ENCODE measurements at places on chromosomes 11 and 22.

GRCh38 chr22:24156141-24156912, 25.0 kb upstream of the SUSD2 start:
- peak; percentile 71 for DNase-seq

- no peak for DNase-seq
These were observed 11.4 kb downstream of the DAGLA start for GRCh38 chr11:61691380-61692156.

- DNase-seq, result no peak
These were observed 7.9 kb upstream of the RBMXL2 start for GRCh38 chr11:7080900-7081299.

DNA sequence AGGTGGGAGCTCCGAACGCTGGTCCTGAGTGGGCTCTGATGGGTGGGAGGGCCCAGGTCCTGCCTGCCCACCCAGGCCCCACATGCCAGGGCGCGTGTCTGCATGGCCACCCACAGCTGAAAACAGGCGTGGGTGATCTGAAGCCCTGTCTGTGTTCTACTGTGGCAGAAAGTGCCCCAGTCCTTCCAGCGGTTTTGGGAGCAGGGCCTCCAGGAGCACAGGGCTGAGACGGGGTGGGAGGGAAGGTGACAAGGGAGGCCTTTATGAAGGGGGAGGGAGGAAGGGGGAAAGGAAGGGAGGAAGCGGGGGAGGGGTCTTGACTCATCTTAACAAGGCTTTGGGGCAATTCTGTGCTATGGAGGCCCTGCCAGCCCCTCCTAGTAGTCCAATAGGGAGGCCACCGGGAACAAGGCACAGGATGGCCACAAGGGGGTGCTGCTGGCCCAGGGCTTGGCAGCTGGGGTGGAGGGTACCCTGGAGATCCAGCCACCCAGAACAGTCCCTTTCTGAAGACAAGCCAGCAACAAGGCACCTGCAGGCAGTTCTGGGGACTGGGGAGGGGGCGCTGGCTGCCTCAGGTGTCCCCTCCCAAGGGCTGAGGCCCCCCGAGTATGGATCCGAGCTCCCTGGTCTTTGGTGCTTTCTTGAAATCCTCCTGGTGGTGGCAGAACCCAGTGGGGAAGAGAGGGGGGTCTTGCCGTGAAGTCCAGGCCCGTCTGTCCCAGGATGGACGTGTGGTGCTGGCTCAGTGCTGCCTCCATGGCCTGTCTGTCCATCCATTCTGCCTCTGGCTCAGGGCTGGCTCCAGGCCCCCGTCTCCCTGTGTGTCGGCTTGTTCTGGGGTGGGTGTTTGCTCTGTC, 6.3 kb upstream of the FADS3 start:
- peak; percentile 80 for DNase-seq

GRCh38 chr22:26995235-26995634, 337.8 kb downstream of the MIAT start:
- DNase-seq, result no peak

GRCh38 chr11:106482917-106483785, 405.7 kb downstream of the AASDHPPT start:
- DNase-seq, result no peak

DNA sequence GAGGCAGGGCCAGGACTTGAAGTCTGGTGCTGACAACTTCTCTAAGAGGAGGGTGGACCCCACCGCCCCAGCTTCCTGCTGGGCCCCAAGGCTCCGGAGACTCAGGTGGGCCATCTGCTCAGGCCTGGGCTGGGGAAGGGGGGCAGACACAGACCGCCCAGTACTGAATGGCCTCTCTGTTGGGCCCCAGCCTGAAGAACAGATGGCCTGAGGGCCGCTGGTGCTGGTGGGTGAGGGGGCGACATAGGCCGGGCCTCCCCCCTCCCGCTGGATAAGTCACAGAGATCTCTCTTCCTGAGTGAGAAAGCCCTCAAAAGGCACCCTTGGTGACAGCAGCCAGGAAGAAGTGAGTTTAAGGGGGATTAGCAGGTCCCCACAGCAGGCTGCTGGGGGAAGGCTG, 12.5 kb upstream of the TP53I11 start:
- no peak for DNase-seq

GRCh38 chr11:35173616-35174566, 34.9 kb downstream of the CD44 start:
- DNase-seq, result no peak

DNA sequence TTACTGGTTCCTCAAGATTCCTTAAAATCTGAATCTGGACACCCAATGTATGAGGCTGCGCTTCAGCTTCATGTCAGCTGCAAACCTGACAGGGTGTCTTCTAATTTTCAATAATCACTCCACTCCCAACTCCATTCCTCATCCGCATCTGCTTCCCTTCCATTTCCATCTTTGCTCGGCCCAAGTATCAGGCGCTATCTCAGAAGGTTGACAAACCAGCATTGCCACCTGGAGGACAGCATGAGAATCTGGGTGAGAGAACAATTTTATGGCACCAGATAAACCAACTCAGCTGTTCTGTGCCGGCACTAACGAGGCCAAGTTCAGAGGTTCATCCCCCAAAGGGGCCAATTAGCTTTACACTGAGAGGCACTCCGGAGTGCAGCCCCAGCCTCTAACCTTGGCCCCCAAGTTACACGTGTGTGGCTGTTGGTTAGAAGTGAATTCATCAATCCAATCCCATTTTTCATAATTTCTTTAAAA, 79.1 kb upstream of the LMO2 start:
- no peak for DNase-seq

GRCh38 chr11:61610905-61611304, 30.0 kb upstream of the SYT7 start:
- no peak for DNase-seq

GRCh38 chr11:15819679-15820286, 536.6 kb downstream of the SOX6 start:
- no peak for DNase-seq

- DNase-seq, result no peak
These were observed 5.2 kb upstream of the EHD1 start for GRCh38 chr11:64883575-64883974.

- no peak for DNase-seq
These were observed 25.7 kb upstream of the SCGB1A1 start for GRCh38 chr11:62393061-62393611.

DNA sequence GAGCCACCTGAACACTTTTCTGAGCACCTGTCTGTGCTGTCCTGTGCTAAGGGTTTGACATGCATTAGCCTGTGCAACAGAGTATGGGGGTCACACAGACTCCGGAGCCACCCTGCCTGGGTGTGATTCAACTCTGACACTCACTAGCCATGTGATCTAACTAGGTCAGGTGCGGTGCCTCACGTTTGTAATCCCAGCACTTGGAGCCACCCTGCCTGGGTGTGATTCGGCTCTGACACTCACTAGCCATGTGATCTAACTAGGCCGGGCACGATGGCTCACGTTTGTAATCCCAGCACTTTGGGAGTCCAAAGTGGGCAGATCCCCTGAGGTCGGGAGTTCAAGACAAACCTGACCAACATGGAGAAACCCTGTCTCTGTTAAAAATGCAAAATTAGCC, 11.4 kb downstream of the UBE2L6 start:
- DNase-seq, result no peak

DNA sequence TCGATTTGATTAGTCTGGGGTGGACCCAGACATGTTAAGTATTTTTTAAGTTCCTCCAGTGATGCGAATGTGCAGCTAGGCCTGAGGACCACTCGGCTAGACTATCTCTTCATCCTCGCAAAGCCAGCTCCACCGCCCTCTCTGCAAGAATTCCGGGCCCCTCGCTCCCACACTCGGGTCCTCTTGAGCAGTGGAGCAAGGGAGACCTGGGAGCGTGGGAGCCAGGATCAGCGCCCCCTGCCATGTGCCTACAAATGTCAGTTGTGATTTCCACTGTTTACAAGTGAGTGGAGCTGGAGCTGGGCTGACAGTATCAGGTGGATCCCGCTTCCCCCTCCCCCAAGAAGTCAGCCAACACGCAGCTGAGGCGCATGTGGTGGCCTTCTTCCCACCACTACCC, 6.7 kb downstream of the B3GNT6 start:
- DNase-seq, result no peak

DNA sequence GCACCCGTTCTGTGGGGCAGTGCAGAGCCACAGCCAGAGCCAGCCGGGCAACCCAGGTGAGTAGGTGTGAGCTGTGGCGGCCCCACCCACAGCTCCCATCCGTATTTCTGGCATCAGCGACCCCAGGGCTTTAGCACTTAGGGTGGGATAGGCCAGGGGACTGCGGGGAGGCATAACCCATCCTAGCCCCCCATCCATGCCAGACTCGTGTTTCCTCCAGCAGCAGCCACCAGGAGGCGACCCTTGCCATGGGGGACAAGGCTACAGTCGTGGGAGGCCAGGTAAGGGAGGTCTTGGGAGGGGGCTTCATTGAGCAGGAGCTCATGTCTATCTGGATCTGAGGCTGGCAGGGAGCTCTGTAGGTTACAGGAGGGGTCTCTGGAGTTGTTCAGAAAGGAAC, 873 bp downstream of the OTOG start:
- DNase-seq, result no peak

DNA sequence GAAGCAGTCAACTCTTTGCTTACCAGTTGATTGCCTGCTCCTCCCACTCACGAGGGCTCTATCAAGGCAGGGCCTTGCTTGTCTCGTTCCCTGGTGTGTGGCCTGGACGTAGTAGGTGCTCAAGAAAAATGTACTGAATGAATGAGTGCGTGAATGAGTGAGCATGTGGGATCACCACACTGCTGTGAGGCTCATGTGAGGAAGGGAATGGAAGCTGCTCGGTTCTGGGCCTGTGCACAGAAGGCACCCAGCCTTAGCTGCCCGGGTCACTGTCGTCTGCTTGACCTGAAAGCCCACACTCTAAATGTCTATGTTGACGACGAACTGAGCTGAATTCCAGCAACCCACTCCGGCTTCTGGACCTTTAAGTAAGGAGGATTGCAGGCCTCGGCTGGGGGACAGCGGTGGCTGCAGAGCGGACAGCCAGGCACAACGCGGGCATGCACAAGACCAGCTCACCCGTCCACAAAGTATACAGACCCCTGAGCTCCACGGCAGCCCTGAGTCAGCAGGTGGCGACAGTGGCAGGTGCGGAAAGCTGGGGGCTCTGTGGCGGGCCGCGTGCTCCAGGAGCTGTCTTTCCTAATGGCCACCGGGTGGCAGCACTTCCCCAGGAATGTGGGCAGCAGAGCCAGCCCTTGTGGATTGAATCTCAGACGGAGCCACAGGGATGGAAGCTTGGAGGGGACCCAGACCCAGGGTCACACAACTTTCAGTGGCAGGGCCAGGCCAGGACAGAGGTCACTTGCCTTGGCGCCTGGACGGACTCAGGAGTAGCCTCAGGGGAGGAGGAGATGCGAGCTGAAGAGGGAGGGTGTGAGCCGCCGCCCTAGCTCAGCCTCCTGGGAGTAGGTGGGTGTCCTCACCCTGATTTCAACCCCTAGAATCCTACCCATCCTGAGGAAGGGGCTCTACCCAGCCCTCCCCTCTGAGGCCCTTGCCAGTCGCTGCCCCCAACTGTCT, 5.0 kb upstream of the PICK1 start:
- DNase-seq, result peak; percentile 86

GRCh38 chr11:43217849-43218248, 93.9 kb upstream of the API5 start:
- DNase-seq, result no peak

GRCh38 chr22:46071451-46072109, 78.7 kb upstream of the PPARA start:
- DNase-seq, result peak; percentile 38

DNA sequence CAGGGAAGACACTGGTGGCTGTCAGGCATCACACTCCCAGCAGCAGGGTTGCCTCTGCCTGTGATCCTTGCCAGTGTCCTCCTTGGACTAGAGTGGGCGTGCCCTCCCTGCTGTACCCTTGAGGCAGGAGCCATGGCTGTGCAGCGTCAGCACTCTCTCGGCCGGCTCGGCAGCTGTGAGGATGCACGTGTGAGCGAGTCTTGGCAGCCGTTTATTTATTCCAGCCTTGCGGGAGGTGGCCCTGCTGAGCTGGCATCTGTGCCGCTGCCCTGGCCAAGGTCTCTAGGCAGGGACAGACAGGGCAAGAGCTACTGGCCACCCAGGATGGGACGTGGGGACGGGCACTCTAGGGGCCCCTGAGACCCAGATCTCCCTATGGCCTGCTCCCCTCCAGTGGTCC, 33.9 kb downstream of the TSPAN4 start:
- no peak for DNase-seq

Measured in CD8-positive, alpha-beta T cell (primary cell).